ENCODE measurements at places on chromosomes 13 and 19.

GRCh38 chr13:44726778-44727177 lies 150.6 kb upstream of the TSC22D1 start:
- ATAC-seq, result peak; percentile 82

GRCh38 chr13:50126263-50126992 lies 111.2 kb downstream of the KCNRG start:
- ATAC-seq, result no peak

DNA sequence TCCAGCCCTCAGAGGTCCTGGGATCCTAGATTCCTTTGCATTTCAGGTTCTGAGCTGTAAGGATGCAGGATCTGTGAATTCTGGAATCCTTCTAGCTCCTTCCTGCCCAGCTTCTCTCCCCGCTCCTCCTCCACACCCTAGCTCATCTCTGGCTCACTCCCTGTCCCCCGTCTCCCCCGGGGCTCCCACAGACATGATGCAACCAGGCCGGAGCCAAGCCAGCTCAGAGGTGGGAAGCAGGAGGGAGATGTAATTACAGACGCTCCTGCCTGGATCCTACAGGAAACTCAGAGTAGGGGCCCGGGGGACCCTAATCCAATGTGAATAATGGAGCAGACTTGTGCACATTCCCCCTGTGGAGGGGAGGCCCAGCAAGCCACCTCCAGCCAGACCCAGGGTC lies 4.5 kb downstream of the GNG8 start:
- no peak for ATAC-seq

DNA sequence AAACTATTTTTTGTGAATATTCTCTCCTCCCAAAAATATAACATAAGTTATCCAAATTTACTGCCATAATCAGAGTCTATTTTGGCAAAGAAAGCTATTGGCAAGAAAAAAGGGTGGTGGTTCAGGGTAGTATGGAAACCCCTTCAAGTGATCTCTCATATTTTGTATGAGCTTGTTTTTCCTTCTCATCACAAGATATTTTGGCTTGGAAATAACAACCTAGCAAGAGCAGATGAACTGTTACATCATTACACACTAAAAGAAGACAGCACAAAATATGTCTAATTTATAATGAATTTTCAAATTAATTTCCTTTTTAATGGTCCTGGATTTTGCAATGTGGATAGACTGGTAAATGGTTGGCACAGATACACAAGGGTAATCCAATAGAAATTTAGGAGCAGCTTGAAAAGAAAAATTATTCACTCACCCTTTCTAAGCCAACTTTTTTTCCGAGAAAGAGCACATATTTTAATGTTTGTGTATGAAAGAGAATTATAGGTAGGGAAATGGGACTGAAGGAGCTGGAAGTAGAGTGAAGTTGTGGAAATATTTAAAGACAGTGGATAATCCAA lies 225.1 kb downstream of the EFNB2 start:
- no peak for ATAC-seq

DNA sequence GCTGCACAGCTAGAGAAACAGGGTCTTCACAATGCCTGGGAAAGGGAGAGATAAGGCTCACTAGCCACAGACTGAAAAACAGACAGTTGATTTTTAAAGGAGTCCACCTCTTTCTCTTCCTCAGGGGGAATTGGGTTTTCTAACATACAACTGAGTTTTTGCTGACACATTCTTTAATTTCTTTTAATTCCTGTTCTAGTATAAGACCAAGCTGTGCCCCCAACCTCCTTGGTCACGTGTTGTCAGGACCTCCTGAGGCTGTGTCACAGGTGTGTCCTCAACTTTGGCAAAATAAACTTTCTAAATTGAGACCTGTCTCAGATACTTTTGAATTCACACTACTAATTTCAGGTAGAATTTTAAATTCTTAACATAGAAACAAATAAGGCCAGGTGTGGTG lies 12.1 kb upstream of the ZNF492 start:
- ATAC-seq, result no peak

GRCh38 chr13:32423592-32423991 lies 4.3 kb downstream of the N4BP2L1 start:
- no peak for ATAC-seq

GRCh38 chr13:97851269-97851668 lies 102.2 kb upstream of the IPO5 start:
- ATAC-seq, result no peak

DNA sequence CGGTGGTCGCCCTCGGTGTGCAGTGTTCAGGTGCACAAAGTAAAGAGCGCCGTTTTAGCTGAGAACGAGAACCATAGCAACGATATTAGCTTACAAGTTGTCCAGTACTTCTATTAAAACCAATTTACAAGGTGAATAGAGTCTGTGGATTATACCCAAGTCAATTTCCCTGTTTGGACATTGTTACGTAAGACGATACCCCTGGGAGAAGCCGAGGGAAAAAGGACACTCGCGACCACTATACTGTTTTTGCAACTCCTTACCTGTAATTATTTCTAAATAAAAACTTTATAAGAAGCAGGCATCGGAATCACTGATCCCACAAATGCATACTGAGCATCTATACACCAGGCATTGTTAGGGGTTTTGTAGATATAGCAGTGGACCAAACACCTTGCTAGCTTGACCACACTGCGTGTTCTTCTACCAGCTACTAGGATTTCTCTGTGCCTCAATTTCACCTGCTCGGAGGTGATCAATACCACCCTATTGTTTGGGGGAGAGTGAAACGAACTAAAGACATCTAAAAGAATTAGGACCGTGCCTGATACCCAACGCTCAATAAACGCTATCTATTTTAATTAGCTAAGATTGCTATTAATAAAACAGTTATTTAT lies 488 bp upstream of the EEF2 start:
- no peak for ATAC-seq

DNA sequence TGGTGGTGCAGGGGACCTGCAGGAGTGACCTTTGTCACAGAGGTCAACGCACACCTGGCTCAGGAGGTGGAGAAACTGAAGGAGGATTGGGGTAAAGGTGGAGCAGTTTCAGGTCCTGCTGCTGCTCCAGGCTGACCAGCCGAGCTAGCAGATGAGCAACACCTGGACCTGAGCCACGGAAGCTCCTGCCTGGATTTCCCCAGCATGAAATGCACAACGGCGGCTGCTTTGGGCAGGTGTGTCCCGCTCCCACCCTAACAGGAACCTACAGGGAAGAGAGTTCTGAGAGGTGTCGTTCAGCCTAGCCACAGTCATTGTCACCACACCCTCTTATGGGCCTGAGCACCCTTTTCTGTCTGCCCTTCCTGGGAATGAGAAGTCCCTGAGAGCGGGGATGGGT lies 15.7 kb upstream of the CD177 start:
- ATAC-seq, result peak; percentile 81

DNA sequence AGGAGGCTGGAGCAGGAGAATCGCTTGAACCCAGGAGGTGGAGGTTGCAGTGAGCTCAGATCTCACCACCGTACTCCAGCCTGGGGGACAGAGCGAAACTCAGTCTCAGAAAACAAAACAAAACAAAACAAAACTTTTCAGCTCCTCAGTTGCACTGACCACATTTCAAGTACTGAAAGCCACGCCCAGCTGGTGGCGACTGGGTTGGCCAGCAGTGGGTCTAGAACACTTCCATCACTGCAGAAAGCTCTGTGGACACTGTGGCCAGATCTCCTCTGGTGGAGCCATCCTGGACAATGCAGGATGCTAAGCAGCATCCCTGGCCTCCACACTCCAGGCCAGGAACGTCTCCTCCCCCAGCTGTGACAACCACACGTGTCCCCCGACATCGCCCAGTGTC lies 21.1 kb downstream of the TLE2 start:
- ATAC-seq, result no peak

GRCh38 chr19:58554494-58555368 lies at the start of gene CHMP2A:
Gene CHMP2A (minus strand): TSS chr19:58555105. CDS start chr19:58554212, 893 bp downstream.
- peak; percentile 60 for ATAC-seq

- no peak for ATAC-seq
Observed at GRCh38 chr19:34972163-34972705, 8.2 kb upstream of the ZNF792 start.

- no peak for ATAC-seq
Observed at GRCh38 chr19:9060564-9061340, 26.1 kb upstream of the OR1M1 start.

DNA sequence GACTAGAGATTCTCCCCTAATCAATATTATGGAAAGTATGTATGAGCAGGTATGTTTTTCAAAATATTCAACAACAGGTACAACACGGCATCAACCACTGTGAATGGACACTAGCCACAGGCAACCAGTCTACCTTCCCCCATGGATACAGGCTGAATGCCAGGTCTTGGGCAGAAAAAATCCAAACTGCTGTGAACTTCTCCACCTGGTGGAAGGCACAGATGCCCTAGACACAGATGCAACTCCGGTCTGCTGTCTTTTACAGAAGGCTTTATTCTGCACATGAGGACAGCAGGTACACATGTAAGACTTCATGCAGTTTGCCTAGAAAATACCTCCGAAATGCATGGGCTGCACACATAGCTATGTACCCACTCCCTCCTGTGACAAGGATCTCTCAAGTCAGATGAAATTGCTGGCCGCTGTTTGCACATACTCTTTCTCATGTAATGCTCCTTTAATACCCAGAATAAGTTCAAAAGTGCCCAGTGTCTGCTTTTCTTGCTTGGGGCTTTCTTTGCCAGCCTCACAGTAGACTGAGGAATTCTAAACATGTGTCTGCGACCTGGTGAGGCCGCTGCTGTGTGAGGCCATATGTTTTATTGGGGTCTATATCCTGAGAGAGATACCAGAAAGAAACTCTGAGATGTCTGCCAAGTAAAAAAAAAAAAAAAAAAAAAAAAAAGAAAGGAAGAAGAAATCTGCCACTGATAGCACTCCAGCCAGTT lies 325.9 kb downstream of the FOXO1 start:
- no peak for ATAC-seq
